ENCODE measurements at places on chromosomes 7 and 10.
A peak's percentile ranks its signal among the peaks of the same experiment; 100 is the strongest.

DNA sequence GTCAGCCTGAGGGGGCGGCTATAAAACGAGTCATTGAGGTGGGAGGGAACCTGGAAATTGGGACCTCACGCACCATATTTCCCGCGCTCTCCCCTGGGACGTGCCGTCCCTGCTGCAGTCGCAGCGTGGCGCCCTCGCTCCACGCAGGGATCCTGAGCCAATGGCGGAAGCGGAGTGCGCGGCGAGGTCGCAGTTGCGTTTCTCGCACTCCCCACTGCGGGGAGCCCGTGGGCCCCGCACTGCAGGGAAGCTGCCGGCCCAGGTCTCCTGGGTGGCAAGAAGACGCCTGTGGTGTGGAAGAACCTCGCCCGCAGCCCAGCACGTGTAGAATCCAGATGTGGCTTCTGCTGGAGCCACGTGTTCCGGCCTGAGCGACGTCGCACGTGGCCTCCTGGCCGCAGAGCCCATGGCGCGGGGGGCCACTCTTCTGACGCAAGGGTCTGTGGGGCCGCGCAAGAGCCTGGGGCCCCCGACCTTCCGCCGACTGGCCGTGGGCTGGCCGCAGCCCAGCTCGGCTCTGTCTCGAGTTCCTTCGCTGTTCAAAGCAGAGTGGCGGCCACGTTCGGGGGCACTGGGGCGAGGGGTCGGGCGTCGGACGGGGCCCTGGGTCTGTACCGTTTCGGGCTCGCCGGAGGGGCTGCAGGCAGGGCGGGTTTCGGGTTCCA lies 26.4 kb downstream of the HIF1AN start:
- DNase-seq = peak; percentile 61

- DNase-seq = no peak
These were observed 64.8 kb upstream of the GTF2IRD1 start for GRCh38 chr7:74388880-74389415.

- peak; percentile 50 for DNase-seq
These were observed 200.3 kb upstream of the LYZL2 start for GRCh38 chr10:30829901-30830300.

DNA sequence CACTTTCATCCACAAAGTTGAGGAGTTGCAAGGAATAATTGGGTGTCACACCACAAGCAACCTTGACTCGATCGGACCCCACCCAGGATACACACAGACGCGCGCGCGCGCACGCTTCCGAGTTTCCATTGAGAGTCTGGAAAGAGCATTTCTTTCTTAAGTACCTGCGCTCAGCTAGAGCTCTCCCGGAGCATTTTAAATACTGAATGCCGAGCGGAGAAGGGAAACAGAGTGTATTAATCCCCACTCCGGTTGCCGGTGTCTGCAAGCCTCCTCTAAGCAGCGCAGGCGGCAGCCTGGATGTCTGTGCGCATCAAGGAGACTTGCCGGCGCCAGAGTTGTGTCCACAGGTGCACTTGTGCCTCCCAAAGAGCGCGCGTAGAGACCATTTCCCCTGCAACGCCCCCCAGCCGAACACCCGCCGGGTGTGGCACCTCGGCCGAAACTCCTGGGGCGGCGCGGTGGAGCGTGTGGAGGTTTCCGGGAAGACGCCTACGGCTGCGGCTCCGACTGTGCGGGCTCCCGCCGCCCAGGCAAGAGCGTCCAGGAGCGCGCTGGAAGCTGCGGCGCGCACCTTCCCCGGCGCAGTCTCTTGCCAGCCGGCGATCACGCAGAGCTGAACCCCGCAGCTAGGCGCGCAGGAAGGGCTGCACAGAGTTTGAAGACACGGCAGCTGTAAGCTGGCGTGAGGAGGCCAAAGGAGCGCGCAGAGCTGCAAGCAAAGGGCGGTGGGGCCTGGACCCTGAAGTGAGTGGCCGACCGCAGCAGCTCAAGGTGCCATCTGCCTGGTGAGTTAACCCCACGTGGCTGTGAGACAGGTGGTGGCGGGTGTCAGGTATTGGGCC lies 1.1 kb upstream of the FEZF1 start:
- no peak for DNase-seq

GRCh38 chr7:25216837-25217236 lies 11.4 kb downstream of the NPVF start:
- peak; percentile 62 for DNase-seq

All from renal cortical epithelial cell (primary cell).